ENCODE measurements at places on chromosomes 11 and 22. TPM values are rescaled to one million over a fixed set of nuclear protein-coding genes. Genes with fewer than 3 reads are reported as not detected.

DNA sequence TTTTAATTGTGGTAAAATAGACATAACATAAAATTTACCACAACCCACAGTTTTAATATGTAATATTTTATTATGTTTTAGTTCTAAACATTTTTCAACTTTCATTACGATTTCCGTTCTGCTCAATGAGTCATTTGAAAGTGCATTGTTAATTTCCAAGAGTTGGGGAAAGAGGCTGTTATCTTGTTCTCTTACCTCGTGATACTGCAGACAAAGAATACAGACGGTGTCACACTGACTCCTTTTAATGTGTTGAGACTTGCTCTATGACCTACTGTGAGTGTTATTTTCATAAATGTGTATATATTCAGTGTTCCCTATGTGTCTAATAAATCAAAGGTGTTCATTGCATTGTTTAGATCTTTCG, 10.8 kb upstream of the RAC2 start:
- no peak for DNase-seq

GRCh38 chr11:118088531-118088930, 1.8 kb upstream of the SMIM35 start:
- no peak for DNase-seq

DNA sequence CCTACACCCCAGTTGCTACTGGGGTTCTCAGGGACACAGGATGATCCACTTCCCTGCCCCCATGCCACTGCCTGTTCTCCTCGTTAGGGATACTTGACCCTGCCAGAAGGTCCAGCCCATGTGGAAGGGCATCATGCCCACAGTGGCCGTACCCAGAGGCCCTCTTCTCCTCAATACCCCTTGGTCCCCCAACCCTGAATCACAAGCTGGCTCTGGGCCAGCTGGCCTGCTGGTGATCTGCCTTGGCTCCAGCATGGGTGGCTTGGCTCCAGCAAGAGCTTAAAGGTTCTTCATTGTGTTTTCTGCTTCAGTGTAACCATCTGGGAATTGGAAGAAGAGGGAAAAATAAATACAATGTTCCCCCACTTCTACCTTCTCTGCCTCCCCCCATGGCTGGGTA, 11.1 kb upstream of the TPBGL start:
- no peak for DNase-seq

The LRP4 gene
- 0.13 TPM for total RNA-seq

The CSNK2A3 gene
- total RNA-seq: 0.93 TPM

The CCDC85B gene
- total RNA-seq: 20.3 TPM
